ENCODE measurements at places on chromosomes 3 and 15.

DNA sequence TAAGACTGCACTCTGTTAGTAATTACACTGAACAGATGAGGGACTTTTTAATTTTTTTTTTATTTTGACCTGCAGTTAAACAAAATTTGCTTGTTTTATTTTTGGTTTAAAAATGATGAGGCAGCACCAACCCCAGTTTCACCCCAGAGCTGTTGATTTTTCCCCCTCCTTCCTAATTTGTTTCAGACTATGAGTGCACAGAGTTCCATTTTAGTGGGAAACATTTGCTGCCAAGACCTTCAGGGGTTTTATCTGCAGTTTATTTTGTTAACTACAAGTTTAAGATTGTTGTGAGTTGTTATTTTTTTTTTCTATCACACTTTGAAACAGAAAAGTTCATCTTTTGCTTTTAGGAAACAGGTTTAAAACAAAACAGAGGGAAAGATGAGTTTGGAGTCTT is 455.9 kb upstream of the NR2F2 start:
- no peak for DNase-seq

- no peak for DNase-seq
Measured at GRCh38 chr3:171099911-171100310, 73.4 kb upstream of the SLC2A2 start.

- DNase-seq = no peak
Measured at GRCh38 chr3:62672270-62672987, 202.8 kb downstream of the CADPS start.

- no peak for DNase-seq
Measured at GRCh38 chr3:170128259-170128976, 53.1 kb downstream of the PHC3 start.

GRCh38 chr15:52710050-52710707 is 31.0 kb upstream of the ATOSA start:
- no peak for DNase-seq

GRCh38 chr3:36894914-36895313 is 49.9 kb downstream of the TRANK1 start:
- no peak for DNase-seq

Measured in NCI-H1048 (cell line).